Thoracic aorta endothelial cell (primary cell): ENCODE measurements at places on chromosomes 2 and 18. TPM values are rescaled to one million over a fixed set of nuclear protein-coding genes. Genes with fewer than 3 reads are reported as not detected.

RUFY4 gene
- total RNA-seq = not detected in 2 replicates

KATNAL2 gene
- 1.2 and 3.0 TPM in 2 replicates for total RNA-seq

FIGLA gene
- not detected in 2 replicates for total RNA-seq

ALPP gene
- not detected in 2 replicates for total RNA-seq

UPP2 gene
- total RNA-seq = not detected in 2 replicates

TM4SF20 gene
- not detected in 2 replicates for total RNA-seq
